Naive B cell (primary cell): ENCODE measurements at places on chromosomes 13 and 19. TPM values are rescaled to one million over a fixed set of nuclear protein-coding genes. Genes with fewer than 3 reads are reported as not detected.
A peak's percentile ranks its signal among the peaks of the same experiment; 100 is the strongest.

TMEM190 gene
- polyA plus RNA-seq, result not detected

FBXO27 gene
- polyA plus RNA-seq, result not detected

NHLRC3 gene
- 6.8 TPM for polyA plus RNA-seq

HSPH1 gene
- 26.6 TPM for polyA plus RNA-seq

ZNF578 gene
- 1.5 TPM for polyA plus RNA-seq

CEACAM21 gene
- polyA plus RNA-seq, result 7.1 TPM

DNA sequence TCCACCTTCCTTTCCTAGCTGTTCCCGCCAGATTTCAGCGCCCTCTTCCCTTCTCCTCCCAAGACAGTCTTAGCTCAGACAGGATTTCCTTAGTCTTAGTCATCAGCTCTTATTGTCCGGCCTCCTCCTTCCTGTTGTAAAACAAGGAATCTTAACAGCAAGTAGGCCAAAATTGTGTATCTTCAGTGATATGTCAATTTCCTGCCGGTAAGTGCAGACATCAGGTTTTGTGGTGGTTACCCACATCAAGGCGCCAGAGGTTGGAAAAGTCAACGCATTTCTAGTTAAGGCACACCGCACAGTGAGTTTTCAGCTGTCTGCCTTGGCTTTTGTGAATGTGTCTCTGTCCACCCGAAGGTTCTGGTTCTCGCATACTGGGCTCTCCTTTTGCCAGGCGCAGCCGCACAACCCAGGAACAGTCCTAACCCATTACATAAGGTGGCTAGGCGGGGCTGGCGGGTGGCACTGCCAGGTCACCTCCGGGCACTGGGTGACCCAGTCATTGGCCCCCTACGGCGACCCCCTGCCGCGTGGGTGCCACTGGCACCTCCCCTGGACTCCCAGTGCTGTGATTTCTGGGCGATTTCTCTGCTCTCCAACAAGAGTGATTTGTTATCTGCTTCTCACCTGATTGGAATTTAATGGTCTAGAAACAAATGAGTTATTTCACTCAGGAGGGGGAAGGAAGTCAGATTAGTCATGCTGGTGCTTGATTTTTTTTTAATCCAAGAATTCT lies 12.9 kb downstream of the COL4A2 start:
- no peak overlapping the region for H3K27ac ChIP-seq
- no peaks in the 10 kb centered on the region for H3K36me3 ChIP-seq
- no peak for DNase-seq
- peaks cover 58% of the 10 kb centered on the region for H3K27me3 ChIP-seq

DNA sequence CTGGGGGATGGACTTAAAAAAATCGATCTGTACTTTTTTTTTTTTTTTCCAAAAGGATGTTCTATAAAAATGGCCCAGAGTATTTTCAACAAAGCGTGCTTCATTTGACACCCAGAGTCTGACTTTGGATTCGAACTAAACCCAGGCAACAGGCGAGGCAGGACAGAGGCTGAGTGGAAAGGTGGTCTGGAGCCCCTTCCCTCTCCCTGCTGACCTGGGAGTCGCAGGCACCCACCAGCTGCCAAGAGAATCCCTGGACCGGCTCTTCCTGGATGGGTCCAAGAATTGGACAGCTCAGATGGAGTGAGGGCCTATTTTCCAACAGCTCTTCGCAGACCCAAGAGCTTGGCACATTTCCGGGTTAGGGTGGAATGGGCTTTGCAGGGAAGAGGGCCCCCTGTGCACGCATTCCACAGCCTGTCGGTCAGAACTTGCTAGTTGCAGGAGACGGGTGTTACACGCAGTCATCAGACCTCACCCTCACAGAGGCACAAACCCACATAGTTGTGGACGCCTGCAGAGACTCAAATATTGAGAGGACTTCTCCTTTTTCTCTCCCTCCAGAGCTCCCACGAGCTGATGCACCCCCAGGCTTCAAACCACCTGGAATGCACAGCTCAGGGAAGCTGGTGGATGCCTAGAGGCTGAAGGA lies 15.2 kb downstream of the KCTD15 start:
- no peak overlapping the region for H3K4me3 ChIP-seq
- H3K27me3 ChIP-seq, result no peaks in the 10 kb centered on the region
- no peaks in the 10 kb centered on the region for H3K36me3 ChIP-seq
- no peak overlapping the region for H3K27ac ChIP-seq

DNA sequence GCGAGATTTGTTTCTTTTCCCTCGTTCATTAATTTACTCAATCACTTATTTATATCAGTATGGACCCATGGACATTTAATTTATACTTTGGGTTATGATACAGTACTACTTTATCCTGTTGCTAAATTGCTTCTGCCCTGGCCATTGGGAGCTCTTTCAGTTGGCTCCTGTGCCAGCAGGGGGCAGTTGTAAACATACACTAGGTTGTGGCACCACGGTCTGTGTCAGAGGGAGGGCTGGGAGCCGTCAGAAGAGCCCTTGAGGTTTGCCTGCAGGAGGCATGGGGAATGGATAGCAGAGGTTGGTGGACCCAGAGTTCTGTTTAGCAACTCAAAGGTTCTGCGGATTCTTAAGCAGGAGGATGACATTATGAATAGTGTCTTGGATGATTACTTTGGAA lies 94.3 kb downstream of the ERCC5 start:
- no peaks in the 10 kb centered on the region for H3K27me3 ChIP-seq
- H3K36me3 ChIP-seq, result peaks cover 7% of the 10 kb centered on the region
- H3K4me3 ChIP-seq, result no peak overlapping the region
- no peak overlapping the region for H3K27ac ChIP-seq

- no peak overlapping the region for H3K27ac ChIP-seq
- no peak for DNase-seq
- peak overlapping the region; percentile 98 for H3K4me3 ChIP-seq
- no peaks in the 10 kb centered on the region for H3K36me3 ChIP-seq
- H3K4me1 ChIP-seq, result peaks cover 71% of the 10 kb centered on the region
Measured at GRCh38 chr19:18100710-18101109, 3.1 kb downstream of the MAST3 start.

DNA sequence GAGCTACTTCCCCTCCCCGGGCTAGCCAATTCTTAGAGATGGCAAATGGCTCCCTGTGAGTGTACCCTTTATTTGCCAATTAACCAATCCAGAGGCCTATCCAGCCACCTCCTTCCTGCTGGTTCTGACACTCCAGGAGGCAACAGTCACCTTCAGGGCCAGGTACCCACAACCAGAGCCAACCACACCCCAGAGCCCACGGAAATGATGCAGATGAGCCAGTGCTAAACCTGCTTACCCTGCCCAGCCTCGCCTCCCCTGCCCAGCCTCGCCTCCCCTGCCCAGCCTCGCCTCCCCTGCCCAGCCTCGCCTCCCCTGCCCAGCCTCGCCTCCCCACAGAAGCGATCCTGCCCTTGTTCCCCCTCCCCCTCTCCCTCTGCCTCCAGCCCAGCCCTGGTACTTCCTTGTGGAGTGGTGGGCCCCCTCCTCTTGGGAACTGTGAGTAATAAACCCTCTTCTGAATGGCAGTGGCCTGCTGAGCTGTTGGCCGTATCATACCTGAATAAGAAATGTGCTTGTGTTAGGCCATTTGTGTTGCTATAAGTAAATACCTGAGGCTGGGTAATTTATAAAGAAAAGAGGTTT lies 173.8 kb upstream of the RNF113B start:
- no peaks in the 10 kb centered on the region for H3K36me3 ChIP-seq
- no peaks in the 10 kb centered on the region for H3K4me1 ChIP-seq
- H3K4me3 ChIP-seq, result no peak overlapping the region

DNA sequence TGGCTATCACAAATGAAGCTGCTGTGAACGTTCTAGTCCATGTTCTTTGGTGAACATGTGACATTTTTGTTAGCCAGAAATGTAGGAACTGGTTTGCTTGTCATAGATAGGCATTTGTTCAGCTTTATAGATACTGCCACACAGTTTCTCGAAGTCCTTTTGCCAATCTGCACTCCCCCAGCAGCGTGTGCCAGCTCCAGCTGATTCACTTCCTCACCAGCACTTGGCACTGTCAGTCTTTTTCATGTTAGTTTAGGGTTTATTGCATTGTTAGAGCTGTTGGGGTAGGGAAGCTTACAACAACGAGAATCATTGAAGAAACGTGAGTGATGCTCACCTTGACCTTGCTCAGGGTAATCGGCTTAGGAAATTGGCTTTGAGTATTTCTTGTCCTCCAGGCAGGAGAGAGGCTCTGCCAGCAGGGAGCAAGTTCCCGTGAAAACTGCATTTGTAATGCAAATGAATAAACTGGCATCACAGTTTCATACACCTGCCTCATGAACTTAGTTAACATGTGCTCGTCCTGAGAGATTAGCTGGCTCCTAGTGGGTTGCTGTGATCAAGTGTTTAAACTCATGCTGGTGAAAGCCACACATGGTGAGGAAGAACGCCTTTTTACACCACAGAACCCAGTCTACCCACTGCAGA lies 83.9 kb downstream of the ING1 start:
- H3K4me3 ChIP-seq, result no peak overlapping the region
- peaks cover 54% of the 10 kb centered on the region for H3K27me3 ChIP-seq
- DNase-seq, result no peak
- no peak overlapping the region for H3K27ac ChIP-seq

DNA sequence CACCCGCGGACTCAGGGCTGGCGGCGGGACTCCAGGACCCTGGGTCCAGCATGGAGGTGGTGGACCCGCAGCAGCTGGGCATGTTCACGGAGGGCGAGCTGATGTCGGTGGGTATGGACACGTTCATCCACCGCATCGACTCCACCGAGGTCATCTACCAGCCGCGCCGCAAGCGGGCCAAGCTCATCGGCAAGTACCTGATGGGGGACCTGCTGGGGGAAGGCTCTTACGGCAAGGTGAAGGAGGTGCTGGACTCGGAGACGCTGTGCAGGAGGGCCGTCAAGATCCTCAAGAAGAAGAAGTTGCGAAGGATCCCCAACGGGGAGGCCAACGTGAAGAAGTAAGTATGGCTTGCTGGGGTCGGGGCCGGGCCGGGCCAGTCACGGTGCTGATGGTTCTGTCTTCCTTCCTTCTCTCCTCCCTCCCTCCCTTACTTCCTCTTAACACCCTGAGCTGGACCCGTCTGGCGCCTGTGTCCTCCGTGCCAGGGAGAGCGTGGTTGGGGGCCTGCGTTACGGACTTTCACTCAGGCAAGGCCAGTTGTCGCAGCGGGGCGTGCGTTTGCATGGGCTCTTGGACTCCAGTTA lies 1.4 kb downstream of the STK11 start:
- H3K27me3 ChIP-seq, result no peaks in the 10 kb centered on the region
- peaks cover 44% of the 10 kb centered on the region for H3K4me1 ChIP-seq
- H3K27ac ChIP-seq, result peak overlapping the region; percentile 88
- H3K4me3 ChIP-seq, result peak overlapping the region; percentile 92
- no peaks in the 10 kb centered on the region for H3K36me3 ChIP-seq

DNA sequence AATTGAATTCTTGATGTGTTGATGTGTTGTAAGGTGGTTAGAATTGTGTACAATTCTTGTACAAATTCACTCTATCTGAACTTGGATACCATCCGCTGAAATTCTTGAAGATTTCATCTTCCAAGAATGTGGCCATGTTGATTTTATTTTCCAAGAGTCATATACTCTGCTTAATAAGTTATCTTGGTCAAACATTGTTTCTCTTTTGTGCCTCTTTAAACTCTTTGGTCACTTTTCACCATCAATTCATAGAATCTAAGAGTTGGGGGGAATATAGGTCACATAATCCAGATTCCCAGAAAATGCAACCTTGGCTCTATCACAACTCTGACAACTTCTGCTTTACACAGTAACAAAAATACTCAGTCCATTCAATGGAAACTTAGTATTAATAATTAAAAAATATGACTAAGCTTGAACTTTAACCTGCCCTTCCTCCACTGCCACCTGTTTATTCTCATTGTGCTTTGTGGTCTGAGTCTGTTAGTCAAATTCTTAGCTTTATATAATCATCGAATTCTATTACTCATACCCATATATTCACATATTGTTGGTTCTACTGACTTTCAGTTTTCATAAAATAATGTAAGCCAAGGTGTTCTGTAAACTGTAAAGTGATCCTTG lies 373.2 kb downstream of the LMO7 start:
- no peaks in the 10 kb centered on the region for H3K36me3 ChIP-seq
- no peak overlapping the region for H3K27ac ChIP-seq
- no peak for DNase-seq
- H3K4me3 ChIP-seq, result no peak overlapping the region
- no peaks in the 10 kb centered on the region for H3K27me3 ChIP-seq
- H3K4me1 ChIP-seq, result no peaks in the 10 kb centered on the region

DNA sequence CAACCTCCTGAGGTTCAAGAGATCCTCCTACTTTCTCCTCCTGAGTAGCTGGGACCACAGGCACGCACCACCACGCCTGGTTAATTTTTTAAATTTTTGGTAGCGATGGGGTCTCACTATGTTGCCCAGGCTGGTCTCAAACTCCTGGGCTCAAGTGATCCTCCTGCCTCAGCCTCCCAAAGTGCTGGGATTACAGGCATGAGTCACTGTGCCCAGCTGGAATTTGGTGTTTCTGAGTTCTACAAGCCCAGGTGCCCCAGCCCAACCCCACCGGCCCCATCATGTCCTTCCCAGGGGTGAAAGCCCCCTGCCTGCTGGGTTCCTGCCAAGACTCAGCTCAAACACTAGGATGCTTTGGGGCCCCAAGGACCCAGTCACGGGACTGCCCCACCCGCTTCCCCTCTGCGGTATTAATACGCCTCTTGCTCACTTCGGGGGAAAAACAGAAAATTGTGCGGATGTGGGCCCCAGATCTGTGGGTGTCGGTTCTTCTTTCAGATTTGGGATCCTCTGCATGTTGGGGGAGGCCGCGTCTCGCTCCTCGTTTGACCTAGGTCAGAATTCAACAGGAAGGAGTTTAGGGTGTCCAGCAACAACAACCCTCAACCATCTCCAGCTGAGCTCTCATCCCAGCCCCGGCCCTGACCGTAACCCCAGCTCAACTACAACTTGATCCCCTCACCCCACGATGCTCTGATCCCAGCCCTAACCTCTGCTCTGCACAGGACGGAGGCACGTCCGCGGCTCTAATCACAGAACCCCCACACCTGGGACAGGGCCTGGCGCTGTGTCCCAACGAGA lies 3.7 kb upstream of the FCER2 start:
- peak overlapping the region; percentile 100 for H3K27ac ChIP-seq
- H3K4me3 ChIP-seq, result peak overlapping the region; percentile 83
- peaks cover 80% of the 10 kb centered on the region for H3K4me1 ChIP-seq

- H3K27ac ChIP-seq, result no peak overlapping the region
- no peaks in the 10 kb centered on the region for H3K36me3 ChIP-seq
- no peak overlapping the region for H3K4me3 ChIP-seq
- no peak for DNase-seq
- no peaks in the 10 kb centered on the region for H3K4me1 ChIP-seq
- H3K27me3 ChIP-seq, result peaks cover 36% of the 10 kb centered on the region
Measured at GRCh38 chr19:49165111-49165750, 7.6 kb downstream of the TRPM4 start.

GRCh38 chr13:37884674-37885073 lies 15.1 kb upstream of the TRPC4 start:
- H3K27me3 ChIP-seq, result no peaks in the 10 kb centered on the region
- H3K36me3 ChIP-seq, result no peaks in the 10 kb centered on the region
- no peak for DNase-seq
- H3K27ac ChIP-seq, result no peak overlapping the region
- no peak overlapping the region for H3K4me3 ChIP-seq
- no peaks in the 10 kb centered on the region for H3K4me1 ChIP-seq

GRCh38 chr13:73399347-73400216 lies 340.8 kb downstream of the KLF5 start:
- no peak overlapping the region for H3K27ac ChIP-seq
- no peaks in the 10 kb centered on the region for H3K36me3 ChIP-seq
- DNase-seq, result no peak
- H3K4me1 ChIP-seq, result no peaks in the 10 kb centered on the region

- no peak for DNase-seq
- H3K4me3 ChIP-seq, result no peak overlapping the region
- no peak overlapping the region for H3K27ac ChIP-seq
- no peaks in the 10 kb centered on the region for H3K27me3 ChIP-seq
- H3K4me1 ChIP-seq, result peaks cover 10% of the 10 kb centered on the region
Measured at GRCh38 chr13:41813426-41813825, 147.5 kb downstream of the VWA8 start.

- H3K4me3 ChIP-seq, result peak overlapping the region; percentile 96
- H3K36me3 ChIP-seq, result no peaks in the 10 kb centered on the region
- peaks cover 65% of the 10 kb centered on the region for H3K4me1 ChIP-seq
- no peaks in the 10 kb centered on the region for H3K27me3 ChIP-seq
- H3K27ac ChIP-seq, result peak overlapping the region; percentile 96
Measured at GRCh38 chr19:14570864-14571527, 870 bp downstream of the NDUFB7 start.
